Midbrain (tissue), 1 donor: ENCODE measurements at places on chromosomes 13 and 19.

- DNase-seq, result no peak
Measured at GRCh38 chr13:94394723-94395122, 84.8 kb downstream of the DCT start.

DNA sequence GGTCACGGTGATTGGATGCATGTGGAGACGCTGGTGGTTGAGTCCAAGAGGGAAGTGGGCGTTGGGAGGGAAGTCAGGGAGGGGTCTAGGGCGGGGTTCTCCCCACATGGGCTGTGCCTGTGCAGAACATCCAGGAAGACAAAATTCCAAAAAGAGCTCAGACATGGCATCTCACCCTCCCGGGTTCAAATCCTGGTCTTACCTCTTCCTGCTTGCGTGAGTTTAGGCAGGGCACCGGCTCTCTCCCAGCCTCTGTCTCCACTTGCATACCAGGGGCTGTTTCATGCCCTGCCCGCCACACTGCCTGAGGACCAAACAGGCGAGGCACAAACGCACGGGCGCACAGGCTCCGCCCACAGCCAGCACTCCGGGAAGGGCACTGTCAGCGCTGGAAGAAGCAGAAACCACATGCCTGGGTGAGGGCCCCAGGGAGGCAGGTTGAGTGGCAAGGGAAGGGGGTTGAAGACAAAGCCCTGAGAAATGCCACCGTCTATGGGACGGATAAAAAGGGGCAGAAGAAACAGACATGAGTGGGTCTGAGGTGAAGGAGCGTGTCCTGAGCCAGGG, 123.6 kb upstream of the SOX1 start:
- no peak for DNase-seq

GRCh38 chr13:58906329-58907007, 1257.3 kb downstream of the DIAPH3 start:
- DNase-seq, result no peak

DNA sequence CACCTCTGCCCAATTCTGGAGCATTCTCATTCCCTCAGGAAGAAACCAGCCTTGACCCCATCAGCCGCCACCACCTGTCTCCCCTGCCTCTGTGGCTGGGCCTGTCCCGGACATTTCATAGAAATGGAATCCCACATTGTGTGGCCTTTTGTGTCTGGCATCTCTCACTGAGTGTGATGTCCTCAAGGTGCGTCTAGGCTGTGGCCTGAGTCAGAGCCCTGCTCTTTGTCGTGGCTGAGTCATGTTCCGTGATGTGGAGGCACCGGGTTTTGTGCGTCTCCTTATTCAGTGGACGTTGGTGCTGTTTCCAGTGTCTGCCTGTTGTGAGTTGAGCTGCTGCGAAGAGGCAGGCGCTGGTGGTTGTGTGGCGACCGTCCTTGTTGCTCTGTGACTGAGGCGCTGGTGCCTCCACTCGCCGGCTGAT, 3.5 kb downstream of the FZR1 start:
- no peak for DNase-seq

GRCh38 chr13:33537676-33538075, 252.1 kb upstream of the STARD13 start:
- peak; percentile 24 for DNase-seq

DNA sequence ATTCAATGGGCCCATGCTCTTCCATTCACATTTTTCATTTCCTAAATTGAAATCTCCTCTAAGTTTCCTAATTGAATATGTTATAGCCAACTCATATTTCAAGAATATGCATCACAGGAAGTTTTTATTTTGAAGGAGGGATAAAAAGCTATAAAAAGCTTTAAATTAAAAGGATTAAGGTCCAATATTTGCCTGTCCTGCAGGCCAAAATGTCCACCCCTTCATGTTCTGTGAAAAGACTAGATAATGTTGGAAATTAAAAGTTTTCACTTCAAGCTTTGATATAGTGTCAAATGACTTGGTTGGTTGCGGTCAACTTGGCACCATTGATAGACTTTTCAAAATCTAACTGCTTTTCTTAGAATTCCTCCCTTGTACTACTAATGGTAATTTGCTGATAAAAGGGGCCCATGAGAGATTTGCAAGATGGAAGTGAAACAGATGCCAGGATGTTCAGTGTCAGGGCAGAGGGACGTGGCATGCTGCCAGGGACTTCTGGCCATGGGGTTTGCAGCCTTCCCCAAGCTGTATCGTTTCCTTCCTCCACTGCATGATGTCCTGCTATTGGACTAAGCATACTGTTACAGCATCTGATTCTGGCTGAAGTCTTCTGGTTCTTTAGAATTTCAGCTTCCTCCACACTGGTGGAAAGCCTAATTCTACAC, 547.3 kb upstream of the MIR17HG start:
- peak; percentile 37 for DNase-seq

DNA sequence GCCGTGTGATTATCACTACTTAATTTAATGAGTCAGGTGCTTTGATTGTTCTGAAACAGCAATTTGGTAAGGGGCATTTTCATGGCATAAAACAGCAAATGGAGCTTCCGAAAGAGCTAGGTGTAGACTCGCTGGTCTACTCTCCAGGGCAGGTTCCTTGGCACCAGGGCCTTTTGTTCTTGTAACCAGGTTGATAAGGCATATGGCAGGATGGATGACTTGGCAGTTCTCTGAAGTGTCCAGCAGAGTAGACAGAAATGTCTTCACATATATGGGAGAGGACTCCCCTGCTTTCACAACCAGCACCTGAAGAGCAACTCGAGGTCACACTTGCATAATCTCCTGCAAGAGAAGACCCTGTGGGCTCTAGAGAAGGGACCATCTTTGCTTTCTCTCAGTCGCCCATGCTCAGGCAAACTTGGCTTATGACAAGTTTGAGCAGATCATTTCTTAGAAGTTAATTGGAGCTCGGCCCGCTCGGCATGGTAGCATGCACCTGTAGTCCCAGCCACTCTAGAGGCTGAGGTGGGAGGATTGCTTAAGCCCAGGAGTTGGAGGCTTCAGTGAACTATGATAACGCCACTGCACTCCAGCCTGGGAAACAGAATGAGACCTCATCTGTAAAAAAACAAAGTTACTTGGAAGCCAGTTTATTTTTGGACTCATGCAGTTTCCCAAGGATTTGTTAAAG, 23.3 kb upstream of the WASF3 start:
- DNase-seq, result no peak

DNA sequence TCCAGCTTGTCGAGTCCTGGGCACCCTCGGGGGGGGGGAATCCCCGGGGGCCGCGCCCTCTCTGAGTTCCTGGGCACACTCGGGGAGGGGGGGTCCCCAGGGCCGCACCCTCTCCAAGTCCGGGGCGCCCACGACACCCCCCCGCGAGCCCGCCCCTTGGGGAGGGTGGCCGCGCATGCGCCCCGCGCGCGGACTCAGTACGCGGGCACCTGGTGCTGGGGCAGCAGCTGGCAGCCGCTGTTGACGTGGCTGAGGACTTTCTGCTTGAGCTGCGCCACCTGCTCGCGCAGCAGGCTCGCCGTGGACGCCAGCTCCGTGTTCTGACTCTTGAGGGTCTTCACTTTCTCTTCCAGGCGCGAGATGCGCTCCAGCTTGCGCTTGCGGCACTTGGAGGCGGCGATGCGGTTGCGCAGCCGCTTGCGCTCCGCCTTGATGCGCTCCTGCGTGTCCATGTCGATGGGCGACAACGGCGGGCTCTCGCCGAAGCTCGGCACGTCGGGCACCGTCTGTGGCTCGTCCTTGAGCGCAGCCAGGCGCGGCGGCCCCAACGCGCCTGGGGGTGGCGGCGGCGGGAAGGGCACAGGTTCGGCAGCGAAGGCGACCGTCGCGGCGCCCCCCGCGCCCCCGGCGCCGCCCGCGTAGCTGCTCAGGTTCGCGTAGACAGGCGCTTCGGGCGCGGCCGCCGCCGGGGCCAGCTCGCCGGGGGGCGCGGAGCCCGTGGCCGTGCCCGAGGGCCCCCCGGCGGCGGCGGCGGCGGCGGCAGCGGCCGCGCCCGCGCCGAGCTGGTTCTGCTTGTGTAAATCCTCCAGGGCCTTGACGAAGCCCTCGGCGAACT, 958 bp downstream of the JUND start:
- peak; percentile 82 for DNase-seq

DNA sequence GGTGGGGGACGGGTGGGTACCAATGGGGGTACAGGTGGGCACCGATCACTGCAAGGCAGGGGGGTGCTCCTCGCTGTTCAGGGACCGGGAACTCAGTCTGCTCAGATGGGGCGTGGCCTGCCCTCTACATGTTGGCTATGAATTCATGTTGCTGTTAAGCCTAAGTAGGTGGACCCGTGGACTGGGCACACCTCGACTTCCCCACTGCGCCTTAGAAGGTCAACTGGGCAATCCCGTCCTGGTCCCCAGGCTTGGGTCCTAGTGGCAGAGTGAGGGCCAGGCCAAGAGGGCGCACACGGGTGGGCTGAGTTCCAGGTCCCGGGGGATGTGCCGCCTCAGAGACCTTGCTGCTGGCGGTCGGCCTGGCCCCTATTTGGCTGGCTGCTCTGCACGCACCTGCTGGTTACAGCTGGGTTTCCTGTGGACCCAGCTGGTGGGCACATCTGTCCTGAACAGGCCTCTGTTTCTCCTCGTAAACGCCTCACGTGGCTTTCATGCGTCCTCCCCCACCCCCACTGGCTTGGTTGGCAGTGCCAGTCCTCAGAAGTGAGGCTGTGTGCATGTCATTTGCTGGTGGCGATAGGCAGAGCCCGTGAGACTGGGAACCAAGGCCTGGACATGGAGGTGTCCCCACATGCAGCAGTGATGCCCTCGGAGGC, 13.5 kb upstream of the ZNF554 start:
- no peak for DNase-seq

DNA sequence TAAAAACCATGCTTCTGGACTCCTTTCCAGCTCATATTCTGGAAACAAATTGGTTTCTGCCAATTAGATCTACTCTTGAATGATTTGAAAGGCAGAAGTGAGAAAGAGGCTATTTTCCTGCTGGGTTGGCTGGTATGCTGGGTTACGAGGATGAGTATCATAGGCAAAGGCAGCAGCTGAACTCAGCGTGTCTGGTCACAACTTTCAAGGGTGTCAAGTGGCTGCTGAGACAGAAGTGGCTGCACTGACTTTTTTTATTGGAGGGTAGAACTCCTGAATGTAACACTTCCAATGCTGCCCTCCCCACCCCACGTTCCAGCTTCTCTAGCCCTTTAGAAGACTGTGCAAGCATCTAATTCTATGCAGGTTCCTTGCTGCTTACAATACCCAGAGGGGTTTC, 8.3 kb upstream of the DZIP1 start:
- no peak for DNase-seq

GRCh38 chr19:44277331-44277730, 17.6 kb downstream of the ZNF233 start:
- DNase-seq, result no peak

DNA sequence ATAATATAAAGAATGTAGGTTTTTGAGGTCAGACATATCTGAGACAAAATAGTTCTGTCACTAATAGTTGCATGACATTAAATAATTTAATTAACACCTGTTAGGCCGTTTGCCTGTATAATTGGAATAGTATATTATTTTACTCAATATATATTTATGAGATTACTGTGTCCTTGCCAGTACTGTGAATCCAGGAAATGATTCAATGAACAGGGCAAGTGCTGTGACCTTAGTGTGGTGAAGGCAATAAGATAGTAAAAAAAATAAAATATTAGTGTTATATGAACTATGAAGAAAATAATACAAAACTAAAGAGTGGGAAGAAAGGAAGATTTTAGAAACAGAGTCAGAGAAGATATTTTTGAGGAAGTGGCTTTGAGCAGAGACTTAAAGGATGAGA, 403.7 kb downstream of the PCDH9 start:
- DNase-seq, result no peak

DNA sequence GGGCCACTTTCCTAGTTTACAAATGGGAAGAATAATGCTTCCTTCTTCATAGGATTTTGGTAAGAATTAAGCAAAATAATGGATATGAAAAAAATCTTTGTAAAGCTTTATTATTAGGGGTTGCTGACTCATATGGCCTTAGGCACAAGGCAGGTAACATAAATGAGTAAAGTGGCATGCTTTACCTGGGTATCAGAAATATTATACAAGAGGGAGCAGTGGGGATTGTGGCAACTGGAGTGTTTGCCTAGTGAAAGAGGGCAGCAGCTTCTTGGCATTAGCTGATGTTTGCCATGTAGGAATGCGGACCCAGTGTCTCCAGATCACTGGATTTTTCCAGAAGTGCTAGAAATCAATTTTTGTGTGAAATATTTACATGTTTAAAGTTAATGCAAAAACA, 19.5 kb downstream of the WDFY2 start:
- no peak for DNase-seq

- no peak for DNase-seq
Measured at GRCh38 chr13:40432018-40432978, 234.1 kb downstream of the FOXO1 start.

GRCh38 chr19:7476777-7477494, 11.9 kb downstream of the PEX11G start:
- no peak for DNase-seq

- DNase-seq, result no peak
Measured at GRCh38 chr19:15241259-15241910, 9.1 kb upstream of the EPHX3 start.

DNA sequence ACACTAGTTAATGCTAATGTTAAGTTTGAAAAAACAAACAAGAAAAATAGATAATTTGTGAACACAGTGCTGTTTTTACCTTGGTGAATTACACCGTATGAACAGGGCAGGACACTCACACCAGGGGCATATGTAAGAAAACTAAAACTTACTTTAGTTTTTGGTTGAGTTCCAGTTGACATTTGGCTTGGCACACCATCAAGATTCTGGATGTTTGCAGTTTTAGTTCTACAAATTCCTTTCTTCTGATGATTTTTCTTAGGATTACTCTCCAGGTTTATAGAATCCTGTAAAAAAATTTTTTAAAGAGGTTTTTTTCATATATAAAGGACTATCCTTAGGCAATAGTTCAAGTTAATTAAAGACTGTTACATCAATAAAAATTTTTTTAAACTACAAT, 238.5 kb upstream of the STARD13 start:
- DNase-seq, result no peak

DNA sequence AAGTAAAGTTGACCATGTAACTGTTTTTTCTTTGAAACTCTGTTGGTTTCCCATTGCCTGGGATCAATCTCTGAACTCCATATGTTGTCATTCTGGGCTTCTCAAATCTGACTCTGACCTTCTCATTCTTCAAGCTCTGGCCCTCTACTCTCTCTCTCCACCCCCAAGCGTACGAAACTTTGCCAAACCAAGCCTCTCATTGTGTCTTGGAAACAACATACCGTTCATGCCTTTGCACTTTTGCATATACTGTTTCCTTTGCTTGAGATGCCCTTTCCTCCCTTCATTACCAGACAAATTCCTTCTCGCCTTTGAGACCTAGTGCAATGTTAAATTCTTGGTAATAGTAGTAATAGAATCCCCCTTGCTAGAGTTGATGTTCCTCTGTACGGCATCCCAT, 113.7 kb downstream of the OLFM4 start:
- no peak for DNase-seq

DNA sequence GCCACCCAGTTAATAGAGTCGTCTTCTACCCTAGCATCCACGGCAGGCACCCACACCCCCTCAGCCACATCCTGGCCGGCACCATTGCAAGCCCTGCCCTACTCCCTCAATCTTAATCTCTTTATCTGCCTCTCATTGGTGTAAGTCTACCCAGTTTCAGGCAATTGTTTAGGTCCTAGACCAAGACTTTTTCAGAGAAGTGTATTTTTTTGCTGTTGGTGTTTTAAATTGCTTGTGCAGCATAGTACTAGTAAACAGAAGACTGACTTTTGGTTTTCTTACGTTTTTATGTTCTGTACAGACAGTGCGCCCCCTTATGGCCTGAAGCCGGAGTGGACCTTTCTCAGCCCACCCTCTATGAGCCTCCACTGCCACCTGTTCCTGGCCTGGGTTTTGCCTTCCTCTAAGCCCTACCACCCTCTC, 2.3 kb upstream of the LCP1 start:
- DNase-seq, result peak; percentile 10

GRCh38 chr13:33367171-33367895, 81.8 kb upstream of the STARD13 start:
- no peak for DNase-seq
